Inflammatory macrophage treated with lipopolysaccharide for 4 hours (primary cell): ENCODE measurements at places on chromosomes 5 and 9.

DNA sequence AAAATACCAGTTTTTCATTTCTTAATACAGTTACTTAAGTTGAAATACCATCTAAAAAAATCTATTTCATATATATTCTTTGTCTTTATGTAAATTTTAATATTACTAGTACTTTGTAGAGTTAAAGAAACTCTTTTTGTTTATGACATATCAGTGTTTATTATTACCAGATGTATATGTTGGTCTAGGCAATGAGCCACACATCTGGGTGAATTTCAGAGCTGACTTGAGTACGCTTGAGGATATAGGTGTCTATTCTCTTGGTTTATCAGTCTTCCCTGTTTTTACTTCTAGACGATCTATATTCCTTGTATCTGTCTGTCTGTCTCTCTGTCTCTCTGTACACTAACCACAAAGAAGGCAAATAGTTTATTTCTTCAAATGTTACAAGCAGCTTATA, 2.9 kb downstream of the SMAD5 start:
- DNase-seq: no peak

DNA sequence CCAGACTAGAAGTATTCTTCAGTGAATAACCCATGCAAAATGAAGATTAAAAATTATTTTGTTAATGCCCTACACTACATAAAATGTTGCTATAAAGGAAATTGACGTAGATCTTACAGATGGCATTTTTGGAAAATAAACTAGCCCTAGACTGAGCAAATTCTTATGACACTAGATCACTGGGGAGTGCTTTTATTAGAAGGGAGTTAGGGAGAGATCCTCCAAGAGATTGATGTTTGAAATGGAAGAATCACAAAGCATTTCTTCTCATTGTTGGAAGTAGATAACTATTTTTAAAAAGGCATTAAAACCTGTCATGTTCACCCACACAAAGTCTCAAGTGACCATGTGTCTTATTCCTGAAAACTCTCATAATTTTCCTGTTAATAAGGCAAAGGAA, 351.1 kb upstream of the TLE4 start:
- DNase-seq: no peak

DNA sequence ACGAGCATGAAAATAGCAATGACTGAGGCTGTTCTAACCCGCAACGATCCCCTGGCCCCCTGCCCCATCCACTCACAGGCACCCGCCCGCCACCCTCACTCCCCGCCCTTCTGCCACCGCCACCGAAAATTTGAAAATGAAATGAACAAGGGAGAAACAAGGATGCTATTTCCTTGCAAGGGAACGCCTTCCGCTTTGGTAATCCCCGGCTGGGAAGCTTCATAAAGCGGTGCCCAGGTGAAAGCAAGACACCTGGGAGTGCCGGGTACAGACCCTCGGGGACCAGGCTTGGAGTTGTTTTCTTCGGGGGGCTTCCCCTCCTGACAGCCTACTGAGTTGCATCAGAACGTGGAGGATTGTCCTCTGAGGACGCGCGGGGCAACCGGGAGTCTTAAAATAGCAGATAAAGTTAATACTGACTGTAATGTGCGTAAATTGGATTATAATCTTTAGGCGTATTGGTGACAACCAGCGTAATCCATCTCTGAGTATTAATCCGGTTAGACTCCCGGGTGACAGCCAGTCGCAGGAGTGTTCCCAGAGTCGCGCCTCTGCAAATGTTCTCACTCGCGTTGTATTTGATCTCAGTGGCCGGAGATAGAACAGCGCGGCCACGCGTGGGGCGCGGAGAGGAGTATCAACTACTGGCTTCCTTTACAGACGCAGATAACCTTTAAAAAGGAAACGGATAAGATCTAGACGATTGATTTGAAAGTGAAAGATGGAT, 885 bp upstream of the MLLT3 start:
- peak; percentile 23 for DNase-seq

DNA sequence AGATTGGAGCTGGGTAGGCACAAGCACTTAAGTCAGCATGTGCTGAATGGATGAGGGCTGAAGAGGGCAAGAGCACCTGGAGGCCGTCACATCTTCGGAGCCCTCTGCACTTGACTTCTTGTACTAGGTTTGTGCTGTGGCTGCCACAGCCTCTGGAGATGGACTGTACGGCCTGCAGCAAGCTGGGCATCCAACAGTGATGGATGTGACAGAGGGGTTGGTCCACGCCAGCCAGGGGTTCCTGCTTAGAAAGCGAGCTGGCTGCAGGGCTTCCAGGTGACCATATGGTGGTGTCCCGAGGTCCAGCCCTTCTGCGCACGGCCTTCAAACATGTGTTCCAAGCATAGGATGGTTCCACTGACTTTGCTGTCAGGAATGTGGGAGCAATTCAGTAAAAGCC, 65.1 kb upstream of the PHYKPL start:
- DNase-seq: no peak

DNA sequence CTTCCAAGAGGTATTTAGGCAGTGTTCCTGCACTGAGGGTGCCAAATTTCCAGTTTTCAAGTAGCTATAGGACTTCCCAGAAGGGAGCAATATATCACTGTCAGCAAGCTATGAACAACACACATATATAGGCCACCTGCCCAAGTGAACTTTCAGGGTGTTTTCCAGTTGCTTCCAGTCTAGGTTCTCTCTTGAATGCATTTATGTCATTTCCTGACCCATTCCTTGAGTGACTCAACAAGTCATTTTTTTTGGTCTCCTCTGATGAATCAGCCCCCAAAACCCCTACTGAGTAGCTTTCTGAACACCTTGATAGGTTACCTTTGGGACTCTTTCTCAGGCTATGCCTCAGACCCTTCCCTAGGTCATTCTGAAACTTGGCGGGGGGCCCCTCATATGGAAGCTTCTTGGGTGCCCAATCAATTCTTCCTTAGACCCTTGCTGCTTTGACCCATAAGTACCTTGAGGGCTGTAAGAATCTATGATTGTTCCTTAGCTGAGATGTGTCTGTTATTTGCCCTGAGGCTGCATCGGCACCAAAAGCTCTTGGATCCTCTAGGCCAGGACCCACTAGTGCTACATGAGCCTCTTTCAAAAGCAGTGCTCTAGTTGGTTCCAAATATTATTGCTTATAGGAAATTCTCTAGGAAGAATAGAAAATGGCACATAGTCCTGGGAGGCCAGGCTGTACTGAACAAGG, 12.4 kb downstream of the DNAJB5 start:
- no peak for DNase-seq

DNA sequence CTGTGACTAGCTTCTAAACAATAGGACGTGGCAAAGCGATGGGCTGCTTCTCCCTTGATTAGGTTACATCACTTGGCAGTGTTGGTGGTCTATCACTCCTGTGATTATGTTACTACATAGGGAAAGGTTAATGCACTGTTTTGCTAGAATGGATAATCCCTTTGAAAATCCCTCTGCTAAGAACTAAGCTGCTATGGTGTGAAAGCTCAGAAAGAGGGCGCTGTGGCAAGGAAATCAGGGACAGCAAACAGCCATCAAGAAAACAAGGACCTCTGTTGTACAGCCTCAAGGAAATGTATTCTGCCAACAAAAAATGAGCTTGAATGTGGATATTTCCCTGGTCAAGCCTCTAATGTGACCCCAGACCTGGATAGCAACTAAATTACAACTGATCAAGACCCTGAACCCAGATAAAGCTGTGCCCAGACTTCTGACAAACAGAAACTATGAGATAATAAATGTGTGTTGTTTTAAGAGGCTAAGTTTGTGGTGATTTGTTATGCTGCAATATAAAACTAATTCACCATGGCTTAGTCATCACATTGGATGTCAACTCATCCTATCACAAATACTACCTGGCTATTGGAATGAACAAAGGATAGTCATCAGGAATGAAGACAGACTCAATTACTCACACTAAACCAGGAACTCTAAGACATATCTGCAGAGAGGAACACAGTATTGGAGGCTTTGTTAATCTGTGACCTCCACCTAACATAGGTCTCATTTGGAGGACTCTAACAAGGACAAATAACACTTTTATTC, 1215.9 kb downstream of the EFNA5 start:
- no peak for DNase-seq

DNA sequence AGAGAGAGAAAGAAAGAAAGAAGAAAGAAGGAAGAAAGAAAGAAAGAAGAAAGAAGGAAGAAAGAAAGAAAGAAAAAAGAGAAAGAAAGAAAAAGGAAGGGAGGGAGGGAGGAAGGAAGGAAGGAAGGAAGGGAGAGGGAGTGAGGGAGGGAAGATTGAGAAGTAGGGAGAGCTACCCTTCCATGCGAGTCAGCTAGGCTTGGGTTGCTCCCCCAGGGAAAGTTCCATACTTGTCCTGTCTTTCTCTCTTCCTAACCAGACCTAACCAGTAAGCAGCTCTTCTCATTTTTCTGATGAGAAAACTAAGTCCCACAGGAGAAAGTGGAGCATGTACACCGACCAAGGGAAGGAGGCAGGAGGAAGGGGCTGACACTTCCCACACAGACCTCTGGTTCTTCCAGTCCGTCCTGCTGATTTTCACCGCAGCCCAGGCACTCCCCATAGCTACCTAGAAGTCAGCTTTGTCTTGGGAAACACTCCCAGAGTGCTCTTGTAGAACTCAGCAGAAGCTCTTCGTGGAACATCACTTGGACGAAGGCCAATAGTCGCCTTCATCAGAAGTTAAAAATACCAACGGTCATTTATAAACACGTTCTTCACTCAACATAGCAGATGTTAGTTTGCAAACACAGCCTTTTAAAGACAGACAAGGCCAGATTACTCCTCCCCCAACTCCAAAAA, 29.0 kb upstream of the ENTREP1 start:
- no peak for DNase-seq

DNA sequence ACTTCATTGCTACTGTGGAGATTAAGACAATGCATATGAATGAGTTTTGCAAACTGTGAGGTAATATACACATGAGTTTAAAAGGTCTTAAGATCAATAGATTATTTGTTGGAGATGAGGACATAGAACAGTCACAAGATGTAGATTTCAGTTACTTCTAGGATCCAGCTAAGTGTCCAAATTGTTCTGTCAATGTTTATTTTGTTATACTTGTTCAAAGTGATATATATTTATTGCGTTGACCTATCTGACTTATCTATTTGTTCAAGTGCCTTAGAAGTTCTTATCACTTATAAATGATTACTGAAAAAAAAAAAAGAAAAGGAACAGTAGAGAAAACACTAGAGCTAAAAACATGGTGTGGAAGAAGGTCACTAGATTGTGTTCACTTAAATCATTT, 75.6 kb upstream of the GRIN3A start:
- DNase-seq: no peak

GRCh38 chr9:35186524-35186923, 24.7 kb downstream of the UNC13B start:
- peak; percentile 8 for DNase-seq

DNA sequence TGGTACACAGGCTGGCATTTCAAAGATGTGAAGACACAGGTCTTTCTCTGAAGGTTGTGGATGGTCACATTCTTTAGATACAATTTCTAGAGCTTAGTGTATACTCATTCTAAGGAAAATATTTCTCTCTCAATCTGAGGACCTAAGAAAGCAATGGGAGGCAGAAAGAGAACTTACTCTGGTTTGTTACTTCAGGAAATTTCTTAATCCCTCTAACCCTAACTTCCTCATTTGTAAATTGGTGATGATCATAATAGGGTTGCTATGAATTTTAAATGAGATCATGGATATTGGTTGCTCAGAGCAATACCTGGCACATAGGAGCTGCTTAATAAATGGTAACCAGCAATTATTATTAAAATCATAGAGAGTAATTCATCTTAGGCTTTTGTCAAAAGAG, 22.1 kb downstream of the FAM170A start:
- peak; percentile 66 for DNase-seq

- peak; percentile 58 for DNase-seq
Measured at GRCh38 chr9:133822430-133823065, 84.4 kb upstream of the SARDH start.

DNA sequence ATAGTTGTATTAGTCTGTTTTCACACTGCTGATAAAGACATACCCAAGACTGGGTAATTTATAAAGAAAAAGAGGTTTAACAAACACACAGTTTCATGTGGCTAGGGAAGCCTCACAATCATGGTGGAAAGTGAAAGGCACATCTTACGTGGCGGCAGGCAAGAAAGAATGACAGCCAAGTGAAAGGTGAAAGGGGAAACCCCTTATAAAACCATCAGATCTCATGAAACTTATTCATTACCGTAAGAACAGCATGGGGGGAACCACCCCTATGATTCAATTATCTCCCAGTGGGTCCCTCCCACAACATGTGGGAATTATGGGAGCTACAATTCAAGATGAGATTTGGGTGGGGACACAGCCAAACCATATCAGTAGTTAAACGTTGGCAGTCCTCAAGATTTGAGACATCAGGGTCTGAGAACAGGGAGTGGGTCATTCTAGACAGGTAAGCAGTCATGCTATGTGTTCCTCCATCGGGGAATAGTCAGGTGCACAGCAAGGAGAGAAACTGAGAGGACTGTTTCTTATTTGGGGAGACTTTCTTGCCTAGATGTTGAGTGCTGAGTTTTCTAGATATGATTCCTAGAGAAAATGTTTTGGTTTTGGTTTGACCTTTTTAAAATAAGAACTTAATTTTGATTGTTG, 45.8 kb upstream of the ENTREP1 start:
- DNase-seq: no peak

GRCh38 chr5:55364537-55365055, 56.8 kb downstream of the MTREX start:
- DNase-seq: no peak

GRCh38 chr5:158958021-158958994, 141.4 kb downstream of the EBF1 start:
- peak; percentile 29 for DNase-seq

- DNase-seq: no peak
Measured at GRCh38 chr9:106218854-106219253, 524.5 kb downstream of the TMEM38B start.

DNA sequence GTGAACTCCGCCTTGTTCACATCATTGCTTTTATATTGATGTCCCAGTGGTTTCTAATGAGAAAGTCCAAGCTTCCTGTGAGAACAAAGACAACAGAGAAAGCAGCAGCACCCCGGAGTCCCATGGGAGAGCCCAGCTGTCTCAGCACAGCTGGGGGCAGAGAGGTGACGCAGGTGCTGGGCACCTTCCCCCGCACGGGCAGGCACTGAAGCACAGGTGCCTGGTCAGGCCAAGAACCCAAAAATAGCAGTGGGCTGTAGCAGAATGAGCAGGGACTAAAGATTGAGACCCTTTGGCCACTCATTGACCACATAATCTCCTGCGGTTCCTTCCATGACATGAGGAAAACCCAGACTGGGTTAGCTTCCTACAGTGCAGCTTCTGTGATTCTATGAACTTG, 18.8 kb downstream of the SRD5A1 start:
- no peak for DNase-seq

GRCh38 chr5:13478831-13479465, 465.5 kb downstream of the DNAH5 start:
- peak; percentile 17 for DNase-seq
